ENCODE measurements at places on chromosomes 6 and 20.

GRCh38 chr6:1790684-1791083 lies 181.0 kb downstream of the FOXC1 start:
- DNase-seq = no peak

DNA sequence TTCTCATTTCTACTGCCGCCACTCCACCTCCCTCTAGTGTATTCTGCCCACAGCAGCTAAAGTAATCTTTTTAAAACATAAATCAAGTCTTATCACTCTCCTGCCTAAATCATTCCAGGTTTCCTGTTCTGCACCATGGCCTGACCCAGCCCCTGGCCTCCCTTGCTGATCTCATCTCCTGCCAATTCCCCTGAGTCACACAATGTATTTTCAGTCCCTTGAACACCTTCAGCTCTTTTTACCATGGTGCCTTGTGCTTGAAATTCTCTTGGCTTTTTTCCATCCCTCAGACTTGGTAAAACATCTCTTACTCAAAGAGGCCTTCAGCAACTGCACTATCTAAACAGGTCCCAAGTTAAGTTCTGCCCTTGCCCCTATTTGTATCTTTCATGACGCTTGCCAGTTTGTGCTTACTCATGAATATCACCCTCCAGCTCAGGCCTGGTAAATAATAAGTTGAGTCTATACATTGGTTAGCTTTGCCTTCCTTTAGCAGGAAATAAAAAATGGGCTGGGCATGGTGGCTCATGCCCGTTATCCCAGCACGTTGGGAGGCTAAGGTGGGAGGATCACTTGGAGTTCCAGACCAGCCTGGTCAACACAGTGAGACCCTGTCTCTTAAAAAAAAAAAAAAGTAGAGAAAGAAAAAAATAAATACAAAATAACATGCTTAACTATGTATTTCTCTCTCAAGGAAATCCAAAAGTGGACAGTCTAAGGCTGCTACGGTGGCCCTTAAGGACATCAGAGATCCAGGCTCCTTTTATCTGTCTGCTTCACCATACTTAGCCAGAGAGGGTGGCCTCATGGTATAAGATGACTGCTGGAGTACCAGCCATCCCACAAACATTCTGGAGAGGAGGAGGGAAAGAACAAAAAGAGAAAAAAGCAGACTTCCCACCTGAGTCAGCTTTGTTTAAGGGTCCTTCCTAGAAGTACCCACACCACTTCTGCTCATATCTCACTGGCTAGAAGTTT lies 62.2 kb downstream of the ARFGEF2 start:
- DNase-seq = no peak

- peak; percentile 5 for DNase-seq
Measured at GRCh38 chr20:63097336-63097831, 90.6 kb upstream of the BHLHE23 start.

GRCh38 chr6:47809873-47810272 lies 28.0 kb downstream of the OPN5 start:
- DNase-seq = no peak

DNA sequence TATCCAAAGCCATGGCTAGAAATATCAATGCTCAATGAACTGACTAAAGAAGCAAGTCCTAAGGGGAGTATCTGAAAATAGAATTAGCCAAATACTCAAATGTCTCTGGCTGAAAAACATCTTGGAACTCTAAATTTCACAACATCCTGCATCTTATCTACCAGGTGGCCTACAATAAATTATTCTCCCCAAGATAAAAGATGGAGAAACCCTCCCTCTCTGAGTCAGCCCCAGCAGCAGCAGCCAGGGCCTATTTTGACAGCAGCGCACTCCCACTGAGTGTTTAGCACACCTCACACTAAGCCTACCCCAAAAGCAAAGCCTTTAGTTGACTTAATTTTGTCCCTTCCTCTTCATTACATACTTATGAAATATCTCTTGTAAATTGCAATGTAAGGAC lies 5.9 kb downstream of the CALHM6 start:
- no peak for DNase-seq

DNA sequence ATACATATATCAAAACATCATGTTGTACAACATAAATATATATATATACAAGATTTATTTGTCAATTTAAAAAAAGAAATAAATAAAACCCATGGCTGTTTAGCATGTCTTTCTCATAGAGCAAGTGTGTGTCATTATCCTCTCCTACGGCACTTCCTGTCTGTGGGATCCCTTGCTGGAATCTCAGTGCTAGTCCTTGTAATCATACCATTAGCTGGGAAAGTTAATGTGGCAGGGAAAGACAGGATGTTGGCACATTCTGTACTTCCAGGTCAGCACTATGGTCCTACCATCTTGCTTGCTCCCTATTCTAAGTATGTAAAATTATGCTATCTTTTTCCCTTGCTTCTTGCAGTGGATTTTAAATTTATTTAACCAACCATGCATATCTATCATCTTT lies 9.5 kb upstream of the SLC17A3 start:
- DNase-seq = no peak

DNA sequence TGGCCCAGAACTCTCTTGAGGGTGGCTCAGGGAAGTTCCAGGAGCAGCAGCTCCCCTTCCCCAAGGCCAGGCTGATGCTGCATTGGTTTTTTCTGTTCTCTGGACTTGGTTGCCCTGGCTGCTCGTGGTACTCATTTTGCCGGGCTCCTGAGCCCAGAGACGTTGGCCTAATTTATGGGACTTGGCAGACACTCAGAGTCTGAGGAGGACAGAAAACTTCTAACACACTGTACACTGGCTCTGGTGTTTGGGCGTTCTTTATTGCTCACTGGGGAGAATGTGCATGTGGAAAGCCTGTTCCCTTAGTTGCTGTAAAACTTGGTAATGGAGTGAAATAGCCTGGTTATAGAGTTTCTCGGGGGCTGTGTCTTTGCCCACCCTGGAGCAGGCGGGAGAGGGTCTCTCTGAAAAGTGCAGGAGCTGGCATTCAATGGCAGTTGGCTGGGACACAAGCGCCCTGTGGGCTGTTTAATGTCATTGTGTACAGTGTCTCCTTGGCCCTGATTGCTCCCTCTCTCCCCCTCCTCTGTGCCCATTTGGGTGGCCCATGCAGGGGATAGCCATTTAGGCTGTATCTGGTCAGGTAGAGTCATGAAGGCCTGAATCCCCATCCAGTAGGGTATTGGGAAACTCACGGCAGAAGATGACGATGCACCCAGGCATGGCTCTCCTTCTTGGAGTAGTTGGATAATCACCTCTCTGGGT lies 109.3 kb downstream of the CDC5L start:
- no peak for DNase-seq

GRCh38 chr6:70973604-70974003 lies 16.7 kb upstream of the B3GAT2 start:
- DNase-seq = no peak

DNA sequence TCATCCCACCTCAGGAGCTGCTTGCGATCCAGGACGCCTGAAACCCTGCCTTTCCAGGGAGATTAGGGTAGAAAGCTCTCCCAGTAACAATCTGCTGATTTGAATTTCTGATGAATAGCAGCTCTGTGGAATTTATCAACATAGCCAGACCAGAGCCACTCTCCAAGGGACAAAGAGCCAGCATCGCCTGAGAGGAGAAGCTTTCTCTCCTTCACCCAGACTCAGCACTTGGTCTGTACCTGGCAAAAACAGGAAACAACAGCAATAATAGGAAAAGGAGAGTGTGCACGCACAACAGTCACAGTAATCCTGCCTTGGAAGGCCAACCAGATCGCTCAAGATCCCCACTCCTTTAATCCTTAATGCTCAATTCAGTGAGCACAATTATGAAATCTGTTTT lies 22.3 kb upstream of the ROS1 start:
- no peak for DNase-seq

- no peak for DNase-seq
Measured at GRCh38 chr6:3623451-3624249, 127.9 kb downstream of the PXDC1 start.

DNA sequence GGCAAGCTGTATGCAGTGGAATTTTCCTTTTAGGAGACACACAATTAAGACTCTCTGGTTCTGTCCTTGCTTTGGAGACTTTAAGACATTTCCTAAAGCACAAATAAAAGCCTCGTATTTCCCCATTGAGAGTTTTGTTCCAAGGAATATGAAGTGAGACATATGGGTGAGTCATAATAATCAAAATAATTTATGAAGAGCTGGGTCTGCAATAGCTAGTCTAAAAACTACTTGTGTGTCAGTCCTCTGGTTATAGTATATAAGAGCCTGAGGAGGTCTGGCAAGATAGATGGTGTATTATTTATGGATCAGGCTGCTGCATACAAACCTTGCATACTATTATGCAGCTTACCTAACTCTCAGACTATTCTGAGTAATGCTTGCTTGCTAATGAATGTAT lies 142.6 kb downstream of the ADGRG6 start:
- DNase-seq = no peak

DNA sequence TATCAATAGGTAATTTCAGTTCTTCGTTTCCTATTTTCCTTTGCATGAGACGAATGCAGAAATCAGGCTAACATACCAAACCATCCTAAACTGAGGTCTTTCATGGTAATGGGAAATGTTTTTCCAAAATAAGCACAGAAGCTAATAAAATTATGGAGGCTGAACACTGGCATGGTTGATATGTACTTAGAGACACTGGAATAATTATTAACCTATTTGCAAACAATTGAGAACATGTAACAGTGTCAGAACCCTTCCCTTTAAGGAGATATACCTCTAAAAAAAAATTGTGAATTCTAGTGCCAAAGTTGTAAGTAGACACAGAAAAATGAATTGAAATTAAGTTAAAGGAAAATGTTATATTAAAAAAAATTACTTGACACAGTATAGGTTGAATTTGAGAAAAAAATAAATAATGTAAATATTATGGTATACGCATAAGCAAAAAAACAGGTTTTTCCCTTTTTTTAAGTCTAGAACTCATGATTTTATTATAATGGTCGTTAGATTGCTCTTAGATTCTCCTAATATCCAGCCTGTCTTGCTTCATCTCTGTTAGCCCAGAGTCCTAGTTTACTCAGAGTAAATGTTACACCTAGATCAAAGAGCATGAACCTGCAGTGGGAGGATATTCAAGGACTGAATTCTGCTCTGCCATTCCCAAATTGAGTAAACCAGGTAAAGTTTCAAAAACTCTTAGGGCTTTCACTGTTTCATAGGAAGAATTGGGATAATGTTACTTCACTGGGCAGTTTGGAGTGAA lies 1.7 kb downstream of the SLC17A2 start:
- DNase-seq = no peak

DNA sequence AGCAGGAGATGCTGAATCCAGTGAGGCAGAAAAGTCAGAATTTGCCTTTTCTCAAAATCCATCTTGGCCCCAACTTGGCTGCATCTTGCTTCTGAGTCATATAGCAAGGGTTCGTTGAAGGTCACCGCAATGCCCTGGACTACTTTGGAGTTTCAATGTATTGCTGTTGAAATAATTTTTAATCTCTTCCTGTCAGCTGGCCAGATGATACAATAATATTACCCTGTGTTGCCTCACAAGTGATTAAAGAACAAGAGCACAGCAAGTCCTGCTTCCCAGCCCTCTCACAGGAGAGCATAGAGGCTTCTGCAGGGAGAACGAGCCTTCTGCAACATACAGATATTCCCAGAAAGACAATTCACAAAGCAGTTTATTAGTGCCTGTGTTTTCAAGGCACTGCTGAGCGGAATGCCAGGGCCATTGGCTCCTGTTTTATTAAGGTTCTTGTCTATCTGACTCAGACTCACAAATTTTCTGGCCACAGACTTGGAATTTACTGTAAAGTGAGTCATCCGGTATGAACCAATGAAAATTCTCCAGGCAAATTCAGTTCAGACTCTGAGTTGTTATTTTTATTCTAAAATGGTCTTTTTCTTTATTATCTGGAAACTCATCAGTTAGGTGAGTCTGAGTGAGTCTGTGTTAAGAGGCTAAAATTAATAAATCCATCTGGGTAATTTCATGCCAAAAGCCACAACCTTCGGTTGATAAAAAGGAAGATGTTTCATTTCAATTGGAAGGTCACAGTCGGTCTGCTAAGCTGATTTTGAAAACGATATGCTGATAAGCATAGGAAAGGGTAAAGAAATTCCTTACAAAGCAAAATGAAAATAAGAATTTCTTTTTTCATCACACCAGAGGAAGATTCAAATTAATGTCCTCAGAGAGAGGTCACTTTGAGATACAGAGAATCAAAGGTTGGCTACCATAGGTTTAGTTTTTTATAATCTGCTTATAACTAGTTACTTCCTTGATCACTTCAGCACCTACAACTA lies 289.4 kb upstream of the STXBP5 start:
- no peak for DNase-seq

GRCh38 chr6:9121549-9121948 lies 686.2 kb upstream of the SLC35B3 start:
- no peak for DNase-seq

DNA sequence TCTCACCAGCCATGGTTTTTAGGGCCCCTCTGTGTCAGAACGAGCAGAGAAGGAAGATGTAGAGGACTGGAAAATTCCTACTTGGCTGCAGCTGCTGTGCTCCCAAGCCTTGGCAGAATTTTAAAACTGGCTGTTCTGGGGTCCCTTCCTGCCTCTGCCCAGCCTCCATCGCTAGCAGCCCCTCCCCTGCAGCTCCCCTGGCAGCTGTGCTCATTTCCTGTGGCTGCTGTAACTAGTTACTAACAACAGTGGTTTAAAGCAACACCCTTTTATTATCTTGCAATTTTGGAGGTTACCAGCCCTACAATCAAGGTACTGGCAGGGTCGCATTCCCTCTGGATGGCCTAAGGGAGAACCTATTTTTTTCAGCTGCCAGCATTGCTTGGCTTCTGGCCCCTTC lies 3.7 kb upstream of the CST11 start:
- no peak for DNase-seq

DNA sequence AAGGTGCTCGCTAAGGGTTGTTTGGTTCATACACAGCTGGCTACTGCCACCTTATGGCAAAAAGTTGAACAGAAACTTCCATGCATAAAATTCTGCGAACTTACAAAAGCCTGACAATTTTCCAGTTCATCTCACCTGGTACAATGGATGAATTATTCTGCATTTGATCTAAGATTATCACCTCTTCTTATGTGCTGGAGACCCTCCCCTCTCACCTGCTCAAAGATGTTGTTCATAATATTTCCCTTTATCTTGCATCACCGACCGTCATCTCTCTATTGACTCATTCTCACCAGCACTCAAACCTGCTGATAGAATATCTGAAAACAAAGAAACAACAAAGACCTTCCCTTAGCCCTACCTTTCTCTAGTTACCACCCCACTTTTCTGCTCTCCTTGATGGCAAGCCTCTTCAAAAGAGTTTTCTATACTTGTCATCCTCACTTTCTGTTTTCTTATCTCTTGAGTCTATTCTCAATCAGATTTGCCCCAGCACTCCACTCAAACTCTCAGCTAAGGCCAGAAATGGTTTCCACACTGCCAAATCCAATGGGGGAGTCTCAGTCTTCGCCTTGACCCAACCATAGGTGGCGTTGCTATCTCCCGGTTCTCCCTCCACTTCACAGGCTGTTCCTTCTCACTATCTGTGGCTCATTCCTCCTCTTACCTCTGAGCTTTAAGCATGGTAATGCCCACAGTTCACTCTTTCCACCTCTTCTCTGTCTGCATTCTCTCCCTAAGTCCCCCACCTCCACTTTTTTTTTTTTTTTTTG lies 25.8 kb downstream of the SNRNP48 start:
- no peak for DNase-seq

DNA sequence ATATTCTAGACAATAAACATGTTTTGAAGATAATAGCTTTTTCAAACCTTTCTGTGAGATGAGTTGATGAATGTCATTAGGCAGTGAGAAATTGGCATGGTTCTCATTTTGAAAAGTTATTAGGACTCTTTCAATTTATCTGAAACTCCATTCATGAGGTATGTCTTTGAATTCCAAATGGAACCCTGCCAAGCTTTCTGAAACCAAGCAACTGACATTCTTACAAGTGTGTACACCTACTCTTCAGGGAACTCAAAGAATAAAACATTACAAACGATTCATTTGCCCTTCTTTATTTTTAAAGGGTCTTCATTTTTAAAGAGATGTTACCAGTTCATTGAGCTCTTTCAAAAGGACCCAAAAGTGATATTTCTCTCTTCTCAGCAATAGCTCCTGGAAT lies 2.1 kb upstream of the TRDN start:
- DNase-seq = no peak
